ENCODE measurements at places on chromosomes 13 and 19.

- no peak for DNase-seq
Observed at GRCh38 chr13:97234742-97235141, 12.6 kb downstream of the MBNL2 start.

DNA sequence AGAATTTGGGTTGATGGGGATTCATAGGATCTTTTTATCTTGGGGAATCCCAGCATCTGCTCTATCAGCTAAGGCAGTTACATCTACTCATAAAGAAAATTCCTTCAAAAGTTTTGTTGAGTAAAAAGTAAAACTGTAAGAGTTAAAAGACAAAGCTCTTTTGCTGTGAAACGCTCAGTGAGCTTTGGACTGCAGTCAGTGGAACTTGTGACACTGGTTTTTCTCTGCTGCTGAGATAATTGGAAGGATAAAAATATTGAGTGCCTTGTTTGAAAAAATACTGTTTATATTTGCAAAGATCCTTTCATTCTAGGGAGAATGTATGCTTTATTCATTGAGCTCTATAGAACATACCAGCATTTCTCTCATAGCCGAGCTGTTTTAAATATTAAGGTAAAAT is 5.3 kb downstream of the NAXD start:
- no peak for DNase-seq

DNA sequence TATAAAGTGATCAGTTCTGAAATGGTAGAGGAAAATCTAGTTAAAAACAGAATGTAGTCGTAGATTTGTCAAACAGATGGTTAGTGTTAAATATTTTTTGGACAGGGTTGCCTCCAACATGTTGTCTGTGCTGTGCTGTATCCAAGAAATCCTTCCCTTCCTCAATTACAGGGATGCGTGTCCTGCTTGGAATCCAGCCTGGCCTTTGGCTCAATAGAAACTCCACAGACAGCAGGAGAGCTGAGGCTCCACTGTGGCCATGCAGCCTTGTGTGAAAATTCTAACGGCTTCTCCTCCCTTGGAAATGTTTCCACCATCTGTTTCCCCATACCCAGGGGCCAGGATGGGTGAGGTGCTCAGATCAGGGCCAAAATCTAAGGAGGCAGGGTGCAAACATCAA is 67.7 kb upstream of the USP29 start:
- no peak for DNase-seq

- no peak for DNase-seq
Observed at GRCh38 chr19:5966215-5966614, 11.7 kb downstream of the RANBP3 start.

DNA sequence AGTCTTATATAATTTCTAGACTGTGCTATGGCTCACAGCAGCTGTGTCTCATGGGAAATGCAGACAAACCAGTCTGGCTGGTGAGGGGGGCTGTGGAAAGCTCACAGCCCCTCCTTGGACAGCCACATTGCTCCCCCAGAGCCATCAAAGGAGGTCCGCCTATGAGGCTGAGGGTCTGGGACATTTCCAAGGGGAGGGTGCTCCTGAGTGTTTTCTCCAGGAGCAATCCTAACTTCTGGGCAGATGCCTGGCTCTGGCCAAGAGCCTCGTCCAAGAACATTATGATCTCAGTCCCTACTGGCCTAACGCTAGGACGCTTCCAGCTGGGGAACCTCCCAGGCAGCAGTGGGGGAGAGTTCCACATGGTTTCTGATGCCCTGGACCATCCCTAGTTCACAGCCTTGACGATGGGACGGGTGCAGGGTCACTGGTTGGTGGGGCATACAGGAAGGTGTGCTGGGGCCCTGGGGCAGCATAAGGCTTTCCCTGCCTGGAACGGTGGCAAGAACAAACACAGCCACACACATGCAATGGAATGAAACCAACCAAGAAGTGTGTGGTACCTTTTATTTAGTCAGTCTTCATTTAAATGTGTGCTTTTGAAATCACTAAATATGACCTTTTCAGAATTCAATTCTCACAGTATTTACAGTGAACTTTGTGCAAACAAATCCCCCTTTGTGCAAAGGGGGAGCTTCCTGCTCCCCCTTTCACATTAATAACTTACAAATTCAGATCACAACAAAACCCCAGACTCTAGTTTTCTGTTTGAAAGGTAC is 60.6 kb downstream of the CDADC1 start:
- no peak for DNase-seq

DNA sequence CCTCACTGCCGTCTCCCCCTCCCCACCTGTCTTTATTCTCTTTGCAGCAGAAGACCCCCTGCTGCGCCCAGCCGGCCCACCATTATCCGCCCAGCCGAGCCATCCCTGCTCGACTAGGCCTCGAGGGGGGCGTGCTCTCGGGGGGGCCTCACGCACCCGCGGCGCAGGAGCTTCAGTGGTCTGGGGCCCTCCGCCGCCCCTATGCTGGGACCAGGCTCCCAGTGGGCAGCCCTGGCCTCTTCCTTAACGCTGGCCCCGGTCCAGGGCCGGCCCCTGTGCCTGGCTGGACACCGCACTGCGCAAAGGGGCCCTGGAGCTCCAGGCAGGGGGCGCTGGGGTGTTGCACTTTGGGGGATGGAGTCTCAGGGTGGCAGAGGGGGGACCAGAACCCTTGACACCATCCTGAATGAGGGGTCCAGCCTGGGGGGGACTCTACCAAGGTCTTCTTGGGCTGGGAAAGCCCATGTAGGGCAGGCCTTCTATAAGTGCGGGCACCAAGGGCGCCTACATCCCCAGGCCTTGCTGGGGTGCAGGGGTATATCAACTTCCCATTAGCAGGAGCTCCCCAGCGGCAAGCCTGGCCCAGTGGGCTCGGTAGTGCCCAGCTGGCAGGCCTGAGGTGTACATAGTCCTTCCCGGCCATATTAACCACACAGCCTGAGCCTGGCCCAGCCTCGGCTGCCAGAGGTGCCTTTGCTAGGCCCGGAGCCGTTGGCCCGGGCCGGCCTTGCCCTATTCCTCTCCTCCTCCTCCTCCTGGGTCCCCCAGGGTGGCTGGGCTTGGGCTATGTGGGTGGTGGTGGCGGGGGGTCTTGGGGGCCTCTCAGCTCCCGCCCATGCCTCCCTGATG is 4.9 kb downstream of the TMED1 start:
- no peak for DNase-seq

DNA sequence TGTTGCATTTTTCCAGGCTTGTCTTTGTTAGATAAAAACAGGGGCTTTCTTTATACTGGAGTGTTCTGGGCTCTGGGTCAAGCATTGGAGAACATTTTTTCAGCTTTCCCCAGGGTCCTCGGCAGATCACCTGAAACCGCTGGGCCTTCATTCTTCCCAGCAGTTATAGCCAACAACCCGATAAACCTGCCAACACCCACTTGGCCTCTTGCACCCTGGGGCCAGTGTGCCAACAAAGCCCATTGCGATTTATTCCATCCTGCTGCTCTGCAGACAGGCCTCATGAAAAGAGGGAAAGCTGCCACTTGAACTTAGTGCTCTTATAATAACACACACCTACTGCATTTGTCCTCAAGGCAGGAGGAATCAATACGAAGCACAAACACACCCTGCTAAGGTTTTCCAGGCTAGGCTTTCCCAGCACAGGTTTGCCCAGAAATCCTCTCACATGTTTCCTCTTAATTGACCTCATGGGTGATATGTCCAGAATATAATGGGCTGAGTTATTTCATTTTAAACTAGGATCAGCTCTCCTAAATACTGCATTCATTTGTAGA is 669.3 kb downstream of the LIG4 start:
- DNase-seq = no peak

DNA sequence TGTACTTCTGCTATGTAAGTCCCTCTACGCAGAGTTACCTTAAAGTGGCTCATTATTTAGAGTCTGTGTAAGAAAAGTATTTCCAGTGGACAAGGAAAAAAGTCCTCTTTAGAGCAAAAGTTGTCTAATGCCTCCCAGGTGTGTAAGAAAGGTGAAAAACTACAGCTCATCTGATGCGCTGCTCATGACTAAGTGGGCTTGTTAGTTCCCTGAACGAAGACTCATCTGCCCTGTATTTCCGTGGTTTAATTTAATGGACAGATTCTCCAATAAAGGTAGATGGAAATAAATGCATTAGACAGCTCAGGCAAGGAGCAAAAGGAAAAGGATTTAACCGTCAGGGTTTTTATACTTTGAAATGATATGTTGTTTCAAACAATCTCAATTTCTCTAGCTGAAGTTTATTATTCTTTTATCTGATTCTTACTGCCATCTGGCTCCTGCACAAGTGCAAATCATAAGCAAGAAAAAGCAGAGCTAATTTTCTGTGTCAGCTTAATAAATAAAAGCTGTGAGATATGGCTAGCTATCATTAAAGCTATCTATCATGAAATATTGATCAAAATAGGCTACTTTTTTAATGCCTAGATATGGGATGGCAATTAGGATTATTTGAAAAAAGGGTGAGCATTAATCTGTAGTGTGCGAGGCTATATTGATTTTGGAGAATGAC is 73.7 kb upstream of the PCDH9 start:
- DNase-seq = peak; percentile 36

- DNase-seq = no peak
Observed at GRCh38 chr19:7521551-7522071, 813 bp upstream of the MCOLN1 start.

DNA sequence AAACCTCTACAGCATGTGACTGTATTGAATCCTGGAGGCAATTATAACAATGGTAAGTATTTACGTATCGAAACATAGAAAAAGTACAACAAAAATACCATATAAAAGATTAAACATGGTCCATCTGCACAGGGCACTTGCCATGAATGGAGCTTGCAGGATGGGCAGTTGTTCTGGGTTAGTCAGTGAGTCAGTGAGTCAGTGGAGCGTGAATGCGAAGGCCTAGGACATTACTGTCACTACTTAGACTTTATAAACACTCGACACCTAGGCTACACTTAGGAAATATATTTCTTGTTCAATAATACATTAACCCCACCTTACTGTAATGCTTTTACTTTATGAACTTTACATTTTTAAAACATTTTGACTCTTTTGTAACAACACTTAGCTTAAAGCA is 35.6 kb upstream of the TMTC4 start:
- DNase-seq = no peak

DNA sequence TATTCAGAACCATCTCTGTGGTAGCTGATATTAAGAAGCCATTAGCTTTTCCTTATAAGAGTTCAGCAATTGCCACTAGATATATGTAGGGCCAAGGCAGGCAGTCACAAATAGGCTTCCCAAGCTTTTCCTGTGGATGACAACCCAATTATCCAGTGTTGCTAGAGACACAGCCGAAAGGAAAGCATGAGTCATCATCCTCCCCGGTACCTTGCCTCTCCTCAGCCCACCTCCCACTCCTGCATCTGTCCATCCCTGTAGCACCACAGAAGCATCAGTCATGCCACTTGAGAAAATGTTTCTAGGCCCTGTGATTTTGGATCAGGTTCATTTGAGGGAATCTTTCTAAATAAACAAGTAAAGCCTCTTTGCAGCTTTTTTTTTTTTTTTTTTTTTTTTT is 204.3 kb downstream of the DNAJC15 start:
- DNase-seq = no peak

GRCh38 chr13:98856983-98857382 is 104.5 kb upstream of the SLC15A1 start:
- DNase-seq = no peak

DNA sequence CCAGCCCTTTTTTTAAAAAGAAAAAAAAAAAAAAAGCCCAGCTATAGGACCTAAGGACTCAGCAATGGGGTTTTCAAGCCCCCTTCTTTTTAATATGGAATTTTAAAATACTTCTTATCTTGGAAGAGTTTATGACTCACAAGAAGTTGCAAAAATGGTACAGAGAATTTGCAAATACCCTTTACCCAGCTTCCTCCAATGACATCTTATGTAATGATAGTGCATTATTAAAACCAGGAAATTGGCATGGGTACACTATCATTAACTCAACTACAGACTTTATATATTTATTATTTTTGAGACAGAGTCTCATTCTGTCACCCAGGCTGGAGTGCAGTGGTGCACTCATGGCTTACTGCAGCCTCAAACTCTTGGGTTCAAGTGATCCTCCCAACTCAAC is 16.1 kb downstream of the TMEM38A start:
- DNase-seq = no peak

DNA sequence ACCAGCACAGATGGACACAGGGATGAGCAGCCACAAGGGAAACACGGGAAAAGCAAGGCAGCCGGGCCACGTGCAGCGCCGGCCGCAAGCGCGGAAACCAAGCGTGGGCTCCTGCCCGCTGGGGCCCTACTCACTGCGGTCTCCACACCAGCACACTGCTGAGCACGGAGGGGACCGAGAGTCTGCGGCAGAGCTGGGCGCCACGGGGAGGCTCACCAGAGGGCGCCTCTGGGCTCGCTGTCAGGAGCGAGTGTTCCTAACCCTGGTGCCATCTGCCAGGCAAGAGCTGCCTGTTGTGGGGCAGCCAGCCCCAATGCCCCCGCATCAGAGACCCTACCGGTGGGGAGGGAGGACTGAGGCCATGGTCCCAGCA is 26.5 kb downstream of the MPND start:
- peak; percentile 75 for DNase-seq

DNA sequence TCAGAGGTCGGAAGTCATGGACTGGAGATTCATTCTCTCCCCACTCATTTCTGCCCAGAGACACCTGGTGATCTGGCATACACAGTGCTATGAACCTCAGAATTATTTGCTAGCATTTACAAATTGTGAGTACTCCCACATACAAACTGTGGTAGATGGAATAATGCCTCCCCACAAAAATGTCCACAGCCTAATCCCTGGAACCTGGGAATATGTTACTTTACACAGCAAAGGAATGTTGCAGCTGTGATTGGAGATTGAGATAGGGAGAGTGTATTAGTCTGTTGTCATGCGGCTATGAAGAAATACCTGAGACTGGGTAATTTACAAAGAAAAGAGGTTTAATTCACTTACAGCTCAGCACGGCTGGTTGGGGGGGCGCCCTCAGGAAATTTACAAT is 3.1 kb upstream of the UQCRFS1 start:
- no peak for DNase-seq

GRCh38 chr13:37485756-37486155 is 112.8 kb downstream of the POSTN start:
- no peak for DNase-seq

DNA sequence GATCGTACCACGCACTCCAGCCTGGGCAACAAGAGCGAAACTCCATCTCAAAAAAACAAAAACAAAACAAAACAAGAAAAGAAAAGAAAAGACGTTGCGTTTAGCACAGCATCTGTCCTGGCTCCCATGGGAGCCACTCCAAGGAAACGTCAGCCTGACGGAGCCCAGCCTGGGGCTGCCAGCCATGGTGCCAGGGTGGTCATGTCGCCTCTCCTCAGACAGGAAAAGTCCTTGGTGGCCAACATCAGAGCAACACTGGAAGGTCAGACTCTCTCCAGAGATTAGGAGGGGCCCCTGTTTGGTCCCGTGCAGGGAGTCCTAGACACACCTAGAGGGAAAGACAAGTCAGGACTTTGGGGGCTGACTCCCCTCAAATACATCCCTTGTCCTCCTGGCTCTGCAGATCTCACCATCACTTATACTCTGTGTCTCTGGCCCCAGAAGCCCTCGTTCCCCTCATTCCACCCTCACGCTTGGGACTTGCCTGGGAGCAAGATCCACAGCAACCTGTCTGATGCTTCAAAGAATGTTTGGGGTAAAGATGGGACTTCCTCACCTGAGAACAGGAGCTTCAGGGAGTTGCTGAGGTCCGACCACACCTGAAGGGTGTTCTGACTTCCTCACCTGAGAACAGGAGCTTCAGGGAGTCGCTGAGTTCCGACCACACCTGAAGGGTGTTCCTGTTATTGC is 9.3 kb downstream of the LILRA4 start:
- no peak for DNase-seq

GRCh38 chr19:11096210-11096841 is 7.1 kb downstream of the LDLR start:
- peak; percentile 49 for DNase-seq

Data from mammary epithelial cell (primary cell).